ENCODE measurements at places on chromosomes 16 and 17.

GRCh38 chr16:9071377-9071776 lies 20.1 kb upstream of the HAPSTR1 start:
- H3K27me3 ChIP-seq: no peaks in the 10 kb centered on the region
- H3K4me1 ChIP-seq: no peaks in the 10 kb centered on the region
- H3K27ac ChIP-seq: no peak overlapping the region
- H3K36me3 ChIP-seq: no peaks in the 10 kb centered on the region

GRCh38 chr16:48347191-48347865 lies 37.9 kb downstream of the SIAH1 start:
- DNase-seq: peak; percentile 58
- peak overlapping the region; percentile 50 for H3K27ac ChIP-seq
- H3K4me3 ChIP-seq: no peak overlapping the region
- no peaks in the 10 kb centered on the region for H3K4me1 ChIP-seq
- no peaks in the 10 kb centered on the region for H3K27me3 ChIP-seq

DNA sequence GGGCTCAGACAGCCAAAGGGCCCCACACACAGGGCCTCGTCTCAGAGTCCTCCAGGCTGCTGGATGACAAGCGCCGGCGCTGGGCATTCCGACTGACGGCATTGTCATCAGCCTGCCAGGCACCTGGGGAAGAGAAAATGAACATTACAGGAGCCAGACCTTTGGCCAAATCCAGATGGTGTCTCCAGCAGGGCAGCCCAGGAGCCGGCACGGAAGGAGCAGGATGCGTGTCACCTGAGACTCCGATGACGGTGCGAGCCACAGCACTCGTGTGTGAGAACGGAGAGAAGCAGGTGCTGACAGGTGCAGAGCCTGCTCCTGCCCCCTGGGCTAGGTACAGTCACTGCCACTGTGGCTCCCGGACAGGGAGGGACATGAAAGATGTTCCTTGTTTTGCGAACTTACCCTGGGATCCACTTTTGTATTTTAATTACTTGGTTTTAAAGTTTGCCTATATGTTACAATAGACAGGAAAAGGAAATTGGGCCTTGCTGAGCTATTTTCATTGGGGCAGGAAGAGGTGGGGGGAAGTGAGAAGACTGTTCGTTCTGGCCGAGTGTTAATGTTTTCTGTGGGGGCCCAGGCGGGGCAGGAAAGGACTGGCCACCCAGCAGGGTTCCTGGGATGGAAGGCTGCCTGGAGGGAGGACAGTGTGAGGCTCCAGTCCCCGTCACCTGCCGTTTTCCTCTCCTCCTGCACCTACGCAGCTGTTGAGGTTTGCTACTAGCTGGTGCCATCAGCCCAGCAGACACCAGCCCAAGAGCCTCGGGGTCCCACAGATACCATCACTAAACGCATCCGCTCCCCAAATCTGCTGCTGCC lies 4.4 kb upstream of the FOXJ1 start:
- H3K27me3 ChIP-seq: peaks cover 6% of the 10 kb centered on the region
- no peak overlapping the region for H3K4me3 ChIP-seq
- H3K4me1 ChIP-seq: peaks cover 14% of the 10 kb centered on the region
- peaks cover 12% of the 10 kb centered on the region for H3K36me3 ChIP-seq
- peak overlapping the region; percentile 2 for H3K27ac ChIP-seq
- no peak for DNase-seq

GRCh38 chr17:3598078-3598477 lies 11.1 kb downstream of the TRPV1 start:
- H3K36me3 ChIP-seq: peaks cover 35% of the 10 kb centered on the region
- H3K27me3 ChIP-seq: no peaks in the 10 kb centered on the region
- H3K4me3 ChIP-seq: no peak overlapping the region
- no peak for DNase-seq
- H3K27ac ChIP-seq: no peak overlapping the region
- no peaks in the 10 kb centered on the region for H3K4me1 ChIP-seq

DNA sequence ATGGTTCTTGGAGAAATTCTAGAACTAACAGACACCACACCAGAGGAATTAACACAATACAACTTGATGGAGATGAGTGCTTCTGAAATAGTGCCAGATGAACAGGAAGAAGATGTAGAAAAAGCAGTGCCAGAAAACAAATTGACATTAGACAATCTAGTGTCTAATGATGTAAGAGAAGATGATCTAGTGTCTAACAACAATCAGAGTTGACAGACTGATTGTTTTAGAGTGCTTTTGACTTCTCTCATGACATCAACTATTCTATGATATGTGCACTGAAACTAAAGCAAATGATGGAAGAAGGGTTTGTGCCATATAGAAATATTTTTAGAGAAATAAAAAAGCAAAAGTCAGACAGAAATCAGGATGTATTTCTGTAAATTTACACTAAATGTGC lies 646.1 kb upstream of the KIF2B start:
- no peaks in the 10 kb centered on the region for H3K4me1 ChIP-seq
- H3K36me3 ChIP-seq: no peaks in the 10 kb centered on the region
- H3K27ac ChIP-seq: no peak overlapping the region
- no peaks in the 10 kb centered on the region for H3K27me3 ChIP-seq

DNA sequence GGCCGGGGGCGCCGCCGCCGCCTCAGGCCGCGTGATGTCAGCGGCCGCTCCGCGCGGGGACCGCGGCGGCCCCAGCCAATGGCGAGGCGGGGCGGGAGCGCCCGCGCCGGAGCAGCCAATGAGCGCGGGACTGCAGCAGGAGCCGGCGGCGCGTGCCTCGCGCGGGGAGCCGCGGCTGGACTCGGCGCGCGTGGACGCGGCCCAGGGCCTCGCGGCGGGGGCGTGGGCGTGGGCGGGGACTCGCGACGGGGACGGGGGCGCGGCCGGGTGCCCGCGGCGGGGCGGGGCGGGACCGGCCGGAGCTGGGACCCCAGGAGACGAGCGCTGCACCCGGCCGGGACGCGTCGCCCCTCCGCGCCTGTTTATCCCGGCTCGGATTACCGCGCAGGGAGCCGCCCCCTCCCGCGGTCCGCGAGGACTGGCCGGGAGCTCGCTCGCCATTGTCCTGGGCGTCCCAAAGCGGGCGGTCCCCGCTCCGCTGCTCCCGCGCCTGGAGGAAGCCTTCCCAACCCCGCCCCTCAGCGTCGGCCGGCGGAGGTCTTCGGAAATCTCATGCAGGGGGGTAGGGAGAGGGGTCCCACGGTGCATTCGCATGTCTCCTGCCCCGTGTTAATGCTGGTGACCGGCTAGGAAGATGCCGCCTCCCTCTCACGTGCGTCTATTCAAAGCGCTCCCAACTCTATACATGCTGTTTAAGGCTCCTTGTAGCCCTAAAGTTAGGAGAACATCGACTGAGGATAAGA lies at the start of gene RNF157:
Gene RNF157 (minus strand): TSS at position 33 of the 743 bp plus-strand sequence. CDS start 253 bp downstream, outside the sequence.
- H3K4me1 ChIP-seq: peaks cover 23% of the 10 kb centered on the region
- peaks cover 3% of the 10 kb centered on the region for H3K27me3 ChIP-seq
- no peaks in the 10 kb centered on the region for H3K36me3 ChIP-seq
- DNase-seq: peak; percentile 79
- peak within 1 kb of the TSS; percentile 74 for H3K4me3 ChIP-seq

- H3K4me1 ChIP-seq: no peaks in the 10 kb centered on the region
- no peak overlapping the region for H3K4me3 ChIP-seq
- no peaks in the 10 kb centered on the region for H3K27me3 ChIP-seq
- H3K36me3 ChIP-seq: peaks cover 45% of the 10 kb centered on the region
- DNase-seq: no peak
These were observed 7.5 kb upstream of the ITGA2B start for GRCh38 chr17:44396946-44397345.

DNA sequence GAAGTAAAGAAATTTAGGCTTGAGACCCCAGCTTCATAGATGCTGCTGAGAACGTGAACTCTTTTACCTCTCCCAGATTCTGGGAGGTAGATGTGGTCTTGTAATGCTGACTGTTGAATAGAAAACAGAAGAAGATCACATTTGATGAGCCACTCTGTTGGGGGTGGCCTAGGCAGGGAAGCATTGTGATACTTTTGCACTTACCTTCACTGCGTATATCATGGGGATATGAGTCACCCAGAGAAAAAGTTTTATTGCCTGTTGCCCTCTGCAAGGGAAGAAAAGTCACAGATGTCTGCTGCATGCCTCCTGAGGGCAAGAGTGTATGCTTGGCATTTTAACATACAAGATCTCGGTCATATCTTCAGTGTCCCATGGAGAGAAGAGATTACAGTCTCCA lies 365.4 kb downstream of the SNX29 start:
- H3K27ac ChIP-seq: no peak overlapping the region
- no peaks in the 10 kb centered on the region for H3K4me1 ChIP-seq
- DNase-seq: no peak
- H3K27me3 ChIP-seq: no peaks in the 10 kb centered on the region
- H3K4me3 ChIP-seq: no peak overlapping the region

GRCh38 chr17:31509805-31510177 lies 118.3 kb downstream of the RAB11FIP4 start:
- no peak for DNase-seq
- peaks cover 4% of the 10 kb centered on the region for H3K4me1 ChIP-seq
- peaks cover 3% of the 10 kb centered on the region for H3K36me3 ChIP-seq

DNA sequence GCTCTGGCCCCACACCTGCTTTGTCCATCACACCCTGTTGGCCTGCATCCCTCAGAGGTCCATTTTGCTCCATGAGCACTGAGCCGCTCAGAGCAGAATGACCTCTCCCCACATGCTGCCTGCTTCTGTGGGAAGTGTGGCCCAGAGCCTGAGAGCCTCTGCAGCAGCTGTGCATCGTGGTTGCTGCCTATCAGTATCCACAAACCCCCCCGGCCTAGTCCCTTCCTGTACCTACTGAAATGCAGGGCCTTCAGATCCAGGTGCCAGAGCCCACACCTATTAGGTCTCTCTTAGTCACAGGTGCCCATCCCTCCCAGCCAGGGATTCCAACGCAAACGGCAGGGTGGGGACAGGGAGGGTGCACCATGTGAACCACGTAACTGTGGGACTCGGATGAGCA lies 16.6 kb upstream of the TRPV3 start:
- no peak overlapping the region for H3K27ac ChIP-seq
- DNase-seq: no peak
- H3K36me3 ChIP-seq: peaks cover 58% of the 10 kb centered on the region
- H3K4me3 ChIP-seq: no peak overlapping the region

- DNase-seq: no peak
- H3K27ac ChIP-seq: no peak overlapping the region
- peaks cover 50% of the 10 kb centered on the region for H3K4me1 ChIP-seq
- no peaks in the 10 kb centered on the region for H3K27me3 ChIP-seq
- no peaks in the 10 kb centered on the region for H3K36me3 ChIP-seq
- no peak overlapping the region for H3K4me3 ChIP-seq
These were observed 394.7 kb downstream of the SOX9 start for GRCh38 chr17:72515291-72516065.

- peaks cover 19% of the 10 kb centered on the region for H3K4me1 ChIP-seq
- no peaks in the 10 kb centered on the region for H3K36me3 ChIP-seq
- no peaks in the 10 kb centered on the region for H3K27me3 ChIP-seq
- no peak overlapping the region for H3K27ac ChIP-seq
These were observed 449.5 kb upstream of the PSMD7 start for GRCh38 chr16:73847090-73847489.

DNA sequence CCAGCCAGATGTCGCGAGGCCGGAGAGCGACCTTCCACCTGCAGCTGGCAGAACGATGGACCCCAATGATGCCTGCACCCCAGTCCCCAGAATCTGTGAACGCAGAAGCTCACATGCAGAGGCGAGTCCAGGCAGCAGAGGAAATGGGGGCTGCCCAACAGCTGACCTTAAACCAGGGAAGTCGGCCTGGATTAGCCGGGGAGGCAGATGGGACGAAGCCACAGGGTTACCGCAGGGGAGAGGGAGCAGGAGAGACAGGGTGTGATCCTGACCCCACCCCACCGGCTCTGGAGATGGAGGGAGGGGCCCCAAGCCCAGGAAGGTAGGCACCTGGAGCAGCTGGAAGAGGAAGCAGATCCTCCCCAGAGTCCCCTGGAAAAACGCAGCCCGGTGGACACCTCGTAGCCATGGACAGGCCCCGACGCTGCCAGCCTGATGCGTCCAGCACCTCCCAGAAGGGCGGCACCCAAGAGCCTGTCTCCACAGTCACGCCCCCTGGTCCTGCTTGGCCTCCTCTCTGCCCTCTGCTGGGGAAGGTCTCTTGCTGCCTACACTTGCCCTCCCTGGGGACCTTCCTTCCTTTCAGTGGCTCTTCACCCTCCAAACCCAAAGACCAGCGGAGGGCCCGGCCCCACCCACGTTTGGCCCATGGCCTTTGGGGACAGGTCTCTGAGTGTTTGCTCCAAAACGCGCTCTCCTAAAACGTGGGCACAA lies 37.3 kb downstream of the PIEZO1 start:
- no peak overlapping the region for H3K27ac ChIP-seq
- H3K27me3 ChIP-seq: no peaks in the 10 kb centered on the region
- DNase-seq: no peak
- H3K4me1 ChIP-seq: peaks cover 8% of the 10 kb centered on the region
- H3K4me3 ChIP-seq: no peak overlapping the region
- H3K36me3 ChIP-seq: peaks cover 13% of the 10 kb centered on the region

Measured in large intestine (tissue), 12 donors.